Cardiac atrium fibroblast (primary cell): ENCODE measurements at places on chromosomes 1 and 21. TPM values are rescaled to one million over a fixed set of nuclear protein-coding genes. Genes with fewer than 3 reads are reported as not detected.

The TTC22 gene
- not detected in 2 replicates for total RNA-seq

The UROD gene
- total RNA-seq: 119 TPM in 2 replicates

The LRRC53 gene
- total RNA-seq: not detected in 2 replicates

The ATG4C gene
- total RNA-seq: 3.1 and 4.9 TPM in 2 replicates

The WNT3A gene
- total RNA-seq: not detected in 2 replicates

The TRABD2B gene
- total RNA-seq: under 0.01 and 2.1 TPM in 2 replicates

The IL22RA1 gene
- 0.16 TPM in 1 of 2 replicates, not detected in the other for total RNA-seq

The BEND5 gene
- total RNA-seq: 3.7 and 4.2 TPM in 2 replicates

The SLC30A1 gene
- 13.4 and 29.6 TPM in 2 replicates for total RNA-seq

The ADGRL2 gene
- 49.3 and 104 TPM in 2 replicates for total RNA-seq

The MECR gene
- total RNA-seq: 21.8 and 24.5 TPM in 2 replicates

The PLA2G2C gene
- not detected in 2 replicates for total RNA-seq
